ENCODE measurements at places on chromosomes 3 and 15. TPM values are rescaled to one million over a fixed set of nuclear protein-coding genes. Genes with fewer than 3 reads are reported as not detected.

NR1D2 gene
- total RNA-seq, result 26.4 TPM

CCDC13 gene
- total RNA-seq, result 0.30 TPM

KNG1 gene
- not detected for total RNA-seq

GLDN gene
- total RNA-seq, result not detected

IL12A gene
- total RNA-seq, result not detected

RHO gene
- total RNA-seq, result not detected

PHLDB2 gene
- 134 TPM for total RNA-seq
